ENCODE measurements at places on chromosomes 3 and 15.

- DNase-seq: no peak
Observed at GRCh38 chr3:184559336-184559735, 2.2 kb upstream of the EPHB3 start.

- DNase-seq: no peak
Observed at GRCh38 chr3:114310695-114311094, 16.9 kb downstream of the TIGIT start.

GRCh38 chr3:157836022-157836421 lies 270.2 kb downstream of the SHOX2 start:
- no peak for DNase-seq

GRCh38 chr3:39362812-39363211 lies 20.4 kb upstream of the SLC25A38 start:
- DNase-seq: no peak

GRCh38 chr3:65537109-65537508 lies 501.6 kb downstream of the MAGI1 start:
- DNase-seq: no peak

DNA sequence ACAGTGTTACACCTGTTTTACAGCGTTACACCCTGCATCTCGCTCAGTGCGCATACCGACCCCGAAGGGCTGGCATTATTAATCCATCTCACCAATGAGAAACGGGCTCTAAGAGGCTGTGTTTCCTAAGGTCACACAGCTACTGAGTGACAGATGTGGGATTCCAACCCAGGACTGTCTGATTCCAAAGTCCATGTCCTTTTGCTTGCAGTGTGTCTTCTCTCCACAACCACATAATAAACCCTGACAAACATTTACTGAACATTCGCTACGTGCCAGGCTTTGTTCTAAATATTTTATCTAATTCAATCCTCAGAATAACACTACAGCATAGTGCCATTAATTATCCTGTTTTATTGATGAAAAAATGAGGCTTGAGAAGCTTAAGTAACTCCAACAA lies 79.1 kb downstream of the RAB11A start:
- no peak for DNase-seq

DNA sequence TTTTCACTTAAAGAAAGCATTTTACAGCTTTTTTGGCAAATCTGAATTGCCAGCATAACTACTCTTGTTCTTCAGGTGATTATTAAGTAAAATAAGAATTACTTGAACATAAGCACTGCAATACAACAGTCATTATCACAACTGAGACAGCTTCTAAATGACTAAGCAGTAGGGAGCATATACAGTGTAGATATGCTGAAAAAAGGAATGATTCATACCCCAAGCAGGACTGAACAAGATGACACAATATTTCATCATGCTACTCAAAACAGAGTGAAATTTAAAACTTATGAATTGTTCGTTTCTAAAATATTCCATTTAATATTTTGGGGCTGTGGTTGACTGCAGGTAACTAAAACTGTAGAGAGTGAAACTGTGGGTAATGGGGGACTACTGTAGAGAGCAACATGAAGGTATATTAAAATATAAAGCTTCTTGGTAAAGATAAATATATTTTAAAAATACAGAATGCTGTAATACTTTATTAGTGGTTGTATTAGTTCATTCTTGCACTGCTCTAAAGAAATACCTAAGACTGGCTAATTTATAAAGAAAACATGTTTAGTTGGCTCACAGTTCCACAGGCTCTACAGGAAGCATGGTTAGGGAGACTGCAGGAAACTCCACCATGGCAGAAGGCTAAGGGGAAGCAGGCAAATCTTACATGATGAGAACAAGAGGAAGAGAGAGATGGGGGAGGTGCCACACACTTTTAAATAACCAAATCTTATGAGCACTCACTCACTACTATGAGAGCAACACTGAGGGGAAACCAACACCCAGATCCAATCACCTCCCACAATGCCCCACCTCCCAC lies 84.8 kb downstream of the DCLK3 start:
- DNase-seq: no peak

- DNase-seq: no peak
Observed at GRCh38 chr3:186097663-186098451, 11.0 kb downstream of the ETV5 start.

DNA sequence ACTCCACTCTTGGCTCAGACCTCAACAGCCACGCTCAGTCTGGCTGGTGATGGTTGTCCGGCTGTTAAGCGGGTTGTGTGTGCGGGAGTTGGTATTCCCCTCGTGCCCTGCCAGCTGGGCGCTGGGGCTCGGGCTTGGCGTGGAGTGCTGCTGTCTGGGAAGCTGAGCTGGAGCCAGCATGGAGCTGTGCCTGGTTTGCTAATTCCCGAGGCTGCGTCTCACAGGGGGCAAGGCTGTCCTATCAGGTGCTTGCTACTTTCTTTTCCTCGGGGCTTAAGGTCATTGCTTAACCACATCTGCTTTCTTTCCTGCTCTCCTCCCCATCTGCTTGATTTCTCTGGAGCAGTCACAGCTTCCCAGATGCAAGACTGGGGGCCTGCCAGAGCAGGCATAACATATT lies 29.9 kb downstream of the PDIA5 start:
- no peak for DNase-seq

Data from activated T-helper 1 cell treated with anti-CD3 and anti-CD28 coated beads, Interleukin-2, amount 50 U/mL, for 16 hours (primary cell).